ENCODE measurements at places on chromosomes 3 and 15.

GRCh38 chr3:32093204-32093603, 13.2 kb upstream of the GPD1L start:
- DNase-seq: no peak

GRCh38 chr15:42072141-42072685, 22.1 kb downstream of the PLA2G4D start:
- DNase-seq: no peak

DNA sequence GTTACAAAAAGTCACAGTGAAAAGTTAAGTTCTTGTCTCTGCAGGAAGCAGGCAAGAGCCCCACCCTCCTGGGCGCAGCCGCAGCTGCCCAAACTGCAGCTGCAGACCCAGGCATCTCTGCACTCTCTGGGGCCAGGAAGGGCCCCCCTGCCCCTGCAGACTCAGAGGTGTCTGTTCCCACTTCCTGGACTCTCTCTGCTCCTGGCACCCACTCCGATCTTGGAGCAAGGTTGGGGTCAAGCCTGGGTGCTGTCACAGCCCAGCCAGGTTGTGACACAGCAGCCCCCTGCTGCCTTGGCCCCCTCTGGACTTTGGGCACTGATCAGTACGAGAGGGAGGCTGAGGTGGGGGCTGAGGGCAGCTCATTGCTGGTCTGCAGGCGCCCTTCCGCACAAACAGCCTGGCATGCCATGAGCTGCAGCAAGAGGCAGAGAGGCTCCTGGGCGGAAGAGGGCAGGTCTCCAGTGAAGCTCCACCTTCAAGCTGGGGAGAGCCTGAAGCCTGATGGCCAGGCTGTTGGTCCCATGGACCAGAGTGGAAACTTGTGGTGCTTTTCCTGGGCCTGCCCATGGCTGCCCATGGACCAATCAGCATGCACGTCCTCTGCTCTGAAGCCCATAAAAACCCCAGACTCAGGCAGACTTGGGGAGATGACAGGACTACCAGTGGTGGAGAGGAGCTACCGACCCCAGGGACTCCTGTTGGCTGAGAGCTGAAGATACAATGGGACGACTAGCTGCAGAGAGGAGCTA, 42.9 kb upstream of the LRRFIP2 start:
- no peak for DNase-seq

DNA sequence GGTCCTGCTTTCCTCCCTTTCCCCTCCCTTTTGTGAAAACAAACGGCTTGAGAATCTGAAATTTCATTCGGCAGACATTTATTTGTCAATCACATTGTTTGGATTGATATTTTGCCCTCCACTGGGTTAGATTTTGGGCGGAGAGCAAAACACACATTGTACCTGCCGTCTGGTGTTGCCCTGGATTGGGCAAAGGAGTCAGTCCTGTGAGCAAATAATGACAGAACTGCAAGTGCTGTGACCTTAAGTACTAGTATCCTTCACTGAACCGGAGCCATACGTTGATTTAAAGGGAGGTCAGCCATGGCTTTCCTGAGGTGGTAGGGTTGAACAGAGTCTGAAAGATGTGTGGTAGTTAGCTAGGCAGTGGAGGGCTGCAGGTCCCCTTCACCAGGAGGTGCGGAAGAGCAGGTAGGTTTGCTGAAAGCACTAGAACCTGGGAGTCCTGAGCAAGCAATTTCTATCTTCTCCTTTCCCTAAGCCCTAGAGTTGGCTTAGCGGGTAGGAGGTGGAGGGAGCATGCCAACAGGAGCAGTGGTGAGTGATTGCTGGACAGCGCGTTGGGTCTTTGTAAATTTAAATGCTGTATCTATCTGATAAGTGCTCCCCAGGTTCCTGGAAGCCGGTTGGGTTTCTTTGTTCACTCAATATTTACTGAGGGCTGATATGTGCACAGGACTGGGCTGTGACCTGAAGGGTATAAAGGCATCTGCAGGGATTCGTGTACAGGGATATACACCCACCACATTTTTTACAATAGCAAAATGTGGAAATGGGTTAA, 2.0 kb downstream of the PDIA5 start:
- peak; percentile 37 for DNase-seq

DNA sequence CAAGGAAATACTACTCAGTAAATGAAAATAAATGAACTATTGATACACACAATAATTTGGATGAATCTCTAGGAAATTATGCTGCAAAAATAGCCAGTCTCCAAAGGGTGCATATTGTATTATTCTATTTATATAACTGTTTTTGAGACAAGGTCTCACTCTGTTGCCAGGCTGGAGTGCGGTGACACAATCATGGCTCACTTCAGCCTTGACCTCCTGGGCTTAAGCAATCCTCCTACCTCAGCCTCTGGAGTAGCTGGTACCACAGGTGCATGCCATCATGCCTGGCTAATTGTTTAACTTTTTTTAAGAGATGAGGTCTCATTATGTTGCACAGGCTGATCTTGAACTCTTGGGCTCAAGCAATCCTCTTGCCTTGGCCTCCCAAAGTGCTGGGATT, 12.5 kb downstream of the KLHDC8B start:
- no peak for DNase-seq

- DNase-seq: no peak
Measured at GRCh38 chr3:183701744-183702143, 4.1 kb downstream of the YEATS2 start.

DNA sequence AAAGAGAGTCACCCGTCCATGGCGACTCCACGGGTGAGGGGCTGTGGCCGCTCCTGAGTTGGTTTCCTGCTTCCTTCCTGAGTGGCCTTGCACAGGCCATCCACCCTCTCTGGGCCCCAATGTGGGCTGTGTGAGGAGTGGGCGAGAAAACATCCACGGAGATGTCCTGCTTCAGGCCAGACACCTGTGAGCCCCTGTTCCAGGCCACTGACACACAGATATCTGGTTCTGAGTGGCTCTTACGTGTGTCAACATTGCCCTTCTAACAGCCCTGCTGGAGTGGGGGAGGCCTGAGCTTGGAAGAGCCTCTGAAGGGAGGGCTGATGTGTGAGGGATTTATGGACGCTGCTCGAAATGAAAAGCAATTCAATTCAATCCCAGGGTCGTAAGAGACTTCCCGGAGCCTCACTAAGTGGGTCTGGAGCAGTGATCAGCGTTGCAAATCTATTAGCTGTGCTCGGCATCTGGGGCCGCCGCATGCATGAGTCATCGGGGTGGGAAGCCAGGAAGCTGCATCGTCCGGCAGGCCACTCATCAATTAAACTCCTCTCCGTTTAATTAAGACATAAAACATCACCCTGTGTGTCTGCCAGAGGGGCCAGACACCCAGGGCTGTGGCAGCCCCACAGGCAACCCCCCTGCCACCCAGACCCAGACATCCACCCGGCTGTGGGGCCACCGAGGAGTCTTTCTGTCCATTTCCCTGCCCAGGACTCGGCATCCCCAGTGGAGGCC, 20.0 kb upstream of the PRR23E start:
- DNase-seq: no peak

DNA sequence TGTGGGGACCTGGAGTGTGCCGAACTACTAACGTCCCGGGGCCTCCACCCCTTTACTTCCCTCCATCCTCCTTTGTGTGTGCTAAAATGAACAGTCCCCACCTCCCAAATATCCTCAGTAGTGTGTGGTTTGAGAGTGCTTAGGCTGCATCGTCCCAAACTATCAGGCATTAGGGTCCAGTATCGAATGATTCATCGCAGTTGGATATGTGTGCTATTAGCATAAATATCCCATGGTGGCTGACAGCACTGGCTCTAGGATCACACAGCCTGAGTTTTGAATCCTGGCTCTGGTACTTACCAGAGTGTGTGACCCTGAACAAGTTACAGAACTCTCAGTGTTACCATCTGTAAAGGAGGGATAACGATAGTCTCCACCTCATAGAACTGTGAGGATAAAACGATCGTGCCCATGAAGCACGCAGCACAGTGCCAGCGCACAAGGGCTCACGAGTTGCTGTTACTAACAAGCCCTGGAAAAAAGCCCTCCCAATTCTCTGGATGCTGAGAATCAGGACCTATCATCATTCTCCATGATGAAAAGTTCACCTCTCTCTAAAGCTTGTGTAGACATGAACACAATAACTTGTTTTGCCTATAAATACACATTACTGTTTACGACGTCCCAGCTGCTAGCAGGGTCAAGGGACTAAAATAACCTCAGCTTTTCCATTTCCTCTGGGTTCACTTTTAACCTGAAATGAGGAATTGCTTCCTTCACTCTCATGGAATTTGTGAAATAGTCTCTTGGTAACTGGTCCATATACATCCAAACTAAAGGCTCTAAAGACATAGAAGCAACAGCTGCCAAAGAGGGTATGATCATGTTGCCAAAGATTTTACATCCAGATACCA, 51.0 kb downstream of the VGLL4 start:
- DNase-seq: no peak

DNA sequence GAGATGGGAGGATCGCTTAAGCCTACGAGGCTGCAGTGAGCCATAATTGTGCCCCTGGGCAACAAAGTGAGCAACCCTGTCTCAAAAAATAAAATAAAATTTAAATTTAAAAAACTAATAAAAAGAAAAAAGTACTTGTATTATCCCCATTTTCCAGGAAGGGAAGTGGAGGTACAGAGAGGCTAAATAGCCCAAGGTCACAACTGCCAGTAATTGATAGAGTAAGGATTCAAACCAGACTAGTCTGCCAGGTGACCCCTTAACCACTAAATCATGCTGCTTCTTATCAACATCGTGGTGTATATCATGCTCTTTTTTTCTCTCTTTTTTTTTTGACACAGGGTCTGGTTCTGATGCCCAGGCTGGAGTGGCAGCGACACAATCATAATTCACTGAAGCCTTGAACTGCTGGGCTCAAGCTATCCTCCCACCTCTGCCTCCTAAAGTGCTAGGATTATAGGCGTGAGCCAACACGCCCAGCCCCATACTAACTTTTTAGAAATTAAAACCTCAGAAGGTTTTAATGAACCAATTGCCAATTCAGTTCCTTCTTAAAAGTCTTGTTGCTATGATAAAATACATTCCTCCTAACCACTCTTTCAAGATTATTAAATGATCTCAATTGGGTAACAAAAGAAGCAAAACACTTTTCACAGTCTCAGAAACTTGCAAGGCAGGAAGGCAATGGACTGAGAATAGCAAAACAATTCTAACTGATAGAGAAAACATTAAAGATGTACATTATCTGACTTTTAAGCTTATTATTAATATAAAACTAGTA, 30.5 kb downstream of the HERC1 start:
- DNase-seq: no peak

GRCh38 chr15:75925440-75925839, 21.8 kb downstream of the FBXO22 start:
- DNase-seq: no peak

DNA sequence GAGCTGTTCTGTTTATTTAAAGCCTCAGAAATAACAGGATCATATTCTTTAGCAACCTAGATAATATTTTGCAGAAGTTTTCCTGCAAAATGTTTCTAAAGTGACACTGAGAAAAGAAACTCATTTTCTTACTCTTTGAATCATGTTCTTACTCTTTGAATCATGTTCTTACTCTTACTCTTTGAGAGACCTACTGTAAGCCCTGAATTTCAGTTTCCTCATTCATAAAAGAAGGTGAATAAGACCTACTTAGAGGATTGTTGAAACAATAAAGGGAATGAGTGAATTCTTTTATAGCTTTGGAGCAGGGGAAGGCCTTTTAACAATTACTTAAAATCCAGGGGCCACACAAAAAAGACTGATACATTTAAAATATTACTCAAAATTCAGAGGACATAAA, 221.7 kb upstream of the CMC1 start:
- DNase-seq: no peak

DNA sequence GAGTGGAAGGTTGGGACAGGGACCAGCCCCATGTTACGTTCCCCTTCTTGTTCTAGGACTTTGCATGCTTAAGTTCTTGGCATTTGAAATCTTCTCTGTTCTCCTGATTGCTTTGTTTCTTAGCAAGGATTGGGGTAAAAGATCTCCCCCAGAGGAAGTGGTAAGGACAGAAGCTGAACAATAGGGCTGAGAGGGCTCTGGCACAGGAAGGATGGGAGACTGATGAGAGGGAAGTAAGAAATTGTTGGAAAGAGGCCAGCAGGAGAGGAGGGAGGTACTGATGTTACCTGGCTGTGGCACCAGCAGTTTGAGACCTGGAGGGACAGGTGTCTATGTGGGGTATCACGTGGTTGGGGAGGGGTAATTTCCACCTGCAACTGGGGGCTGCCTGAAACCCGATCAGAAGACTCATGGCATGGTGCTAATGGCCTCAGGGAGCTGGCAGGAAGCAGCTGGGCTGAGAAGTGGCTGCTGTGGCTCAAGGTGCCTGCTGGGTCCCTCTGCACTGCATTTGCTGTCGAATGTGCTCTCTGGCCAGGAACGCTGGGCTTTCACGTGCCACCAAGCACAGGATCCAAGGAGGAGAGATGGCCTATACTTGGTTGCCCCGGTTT, 108.4 kb downstream of the LSM3 start:
- DNase-seq: no peak

DNA sequence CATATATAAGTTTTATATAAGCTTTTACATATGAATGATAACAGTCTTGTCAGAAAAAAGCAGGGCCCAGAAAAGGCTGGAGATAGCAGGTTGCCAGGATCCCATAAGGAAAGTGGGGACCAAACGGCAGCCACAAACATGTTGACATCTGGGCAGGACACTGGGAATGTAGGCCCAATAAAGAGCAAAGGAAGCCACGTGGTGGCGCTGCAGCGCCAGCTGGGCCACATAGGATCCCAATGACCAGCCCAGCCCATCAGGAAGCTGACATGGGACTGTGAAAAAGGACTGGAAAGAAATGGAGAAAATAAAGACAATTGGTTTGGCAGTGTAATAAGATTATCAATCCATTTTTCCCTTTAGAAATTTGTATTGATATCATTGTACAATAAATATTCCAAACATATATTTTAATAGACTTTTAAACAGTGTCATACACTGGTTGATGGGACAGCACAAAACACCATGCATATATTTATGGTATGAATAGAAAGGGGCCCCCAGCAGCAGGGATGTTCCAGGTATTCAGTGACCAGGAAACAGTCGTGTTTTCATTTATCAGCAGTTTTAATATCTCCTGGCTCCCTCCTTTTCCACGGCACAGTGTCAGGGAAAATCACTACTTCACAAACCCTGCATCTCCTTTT, 89.0 kb upstream of the STRIT1 start:
- peak; percentile 85 for DNase-seq

DNA sequence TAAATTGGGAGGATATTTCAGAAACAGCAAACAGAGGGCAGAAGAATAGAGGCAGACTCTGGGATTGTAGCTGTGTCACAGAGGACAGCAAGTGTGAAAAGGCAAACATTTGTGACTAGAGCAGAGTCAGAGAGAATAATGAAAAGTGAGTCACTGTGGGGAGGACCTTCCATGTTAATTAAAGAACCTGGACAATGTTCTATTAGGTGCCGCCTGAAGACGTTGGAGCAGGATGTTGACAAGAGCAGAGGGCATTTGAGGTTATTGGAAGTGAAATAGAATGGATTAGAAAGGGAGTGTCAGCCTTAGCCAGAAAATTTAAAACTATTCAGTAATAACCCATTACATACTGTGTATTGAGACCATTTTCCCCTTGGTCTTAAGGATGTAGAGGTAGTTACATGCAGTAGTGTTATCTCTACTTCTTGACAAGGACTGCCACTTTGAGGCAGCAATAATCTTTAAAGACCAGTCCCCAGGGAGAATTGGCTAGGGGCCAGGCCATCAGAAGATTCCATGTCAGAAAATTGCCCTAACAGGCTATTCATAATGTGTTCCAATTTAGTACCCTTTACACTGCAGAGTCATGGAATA, 5.8 kb downstream of the ACKR2 start:
- DNase-seq: peak; percentile 82

GRCh38 chr3:118974356-118975097, 60.1 kb downstream of the IGSF11 start:
- DNase-seq: no peak

GRCh38 chr3:63364910-63365309, 86.8 kb downstream of the SYNPR start:
- DNase-seq: peak; percentile 4

All from K562 (cell line).